A549 treated with Hydrocortisone at 1 μM for 4 hours (cell line): ENCODE measurements at places on chromosomes 6 and 20. TPM values are rescaled to one million over a fixed set of nuclear protein-coding genes. Genes with fewer than 3 reads are reported as not detected.

CTCFL gene
- total RNA-seq: 0.02 TPM in 1 of 5 replicates, not detected in the others

GNAS-AS1 gene
- not detected in 5 replicates for total RNA-seq

CFAP61 gene
- total RNA-seq: 0.20 to 0.80 TPM (median 0.47 TPM) in 5 replicates

PTPRA gene
- total RNA-seq: 31.3 to 43.9 TPM (median 37.7 TPM) in 5 replicates

TNF gene
- total RNA-seq: 0.08 to 0.12 TPM in 2 of 5 replicates, not detected in the others

CALHM6 gene
- not detected in 5 replicates for total RNA-seq

CST2 gene
- 0.59 to 1.2 TPM (median 0.71 TPM) in 5 replicates for total RNA-seq

ZSCAN12 gene
- 1.3 to 2.3 TPM (median 1.6 TPM) in 5 replicates for total RNA-seq

TLDC2 gene
- total RNA-seq: not detected in 5 replicates

SCRT2 gene
- total RNA-seq: 0.02 TPM in 1 of 5 replicates, not detected in the others

MACROD2 gene
- 0.41 to 0.67 TPM (median 0.50 TPM) in 5 replicates for total RNA-seq

SAMD5 gene
- 0.43 to 0.75 TPM (median 0.52 TPM) in 5 replicates for total RNA-seq

TINAG gene
- total RNA-seq: not detected in 5 replicates

ZNF76 gene
- total RNA-seq: 7.5 to 10.1 TPM (median 9.8 TPM) in 5 replicates

MUCL3 gene
- total RNA-seq: 0.07 to 0.15 TPM (median 0.12 TPM) in 5 replicates

COL9A3 gene
- total RNA-seq: 0.33 to 0.70 TPM (median 0.55 TPM) in 5 replicates

TRMT6 gene
- 53.5 to 65.4 TPM (median 60.5 TPM) in 5 replicates for total RNA-seq

MMP24 gene
- total RNA-seq: 29.2 to 32.4 TPM (median 29.6 TPM) in 5 replicates

CYP39A1 gene
- 0.05 TPM in 1 of 5 replicates, not detected in the others for total RNA-seq

GDAP1L1 gene
- total RNA-seq: 0.16 TPM in 1 of 5 replicates, not detected in the others

ADAM33 gene
- 0.05 to 0.17 TPM (median 0.09 TPM) in 4 of 5 replicates, not detected in the other for total RNA-seq

SOBP gene
- total RNA-seq: 0.68 to 1.2 TPM (median 0.85 TPM) in 5 replicates

CST4 gene
- not detected in 5 replicates for total RNA-seq

TMEM217 gene
- 0.41 to 0.82 TPM (median 0.64 TPM) in 5 replicates for total RNA-seq

HSPA1L gene
- 1.2 to 2.0 TPM (median 1.6 TPM) in 5 replicates for total RNA-seq

SIM1 gene
- not detected in 5 replicates for total RNA-seq

CLDN20 gene
- total RNA-seq: not detected in 5 replicates

MAP1LC3A gene
- total RNA-seq: 17.8 to 30.5 TPM (median 26.1 TPM) in 5 replicates

ENPP1 gene
- total RNA-seq: 1.2 to 1.6 TPM (median 1.6 TPM) in 5 replicates

MYH7B gene
- total RNA-seq: 0.02 to 0.12 TPM (median 0.09 TPM) in 5 replicates

LY6G5B gene
- 3.4 to 4.7 TPM (median 3.9 TPM) in 5 replicates for total RNA-seq

RNF182 gene
- total RNA-seq: 2.9 to 4.1 TPM (median 3.2 TPM) in 5 replicates

MLN gene
- not detected in 5 replicates for total RNA-seq

C20orf202 gene
- total RNA-seq: 0.07 TPM in 1 of 5 replicates, not detected in the others

COL19A1 gene
- not detected in 5 replicates for total RNA-seq

ESF1 gene
- 18.6 to 33.6 TPM (median 20.7 TPM) in 5 replicates for total RNA-seq

CTAGE9 gene
- not detected in 5 replicates for total RNA-seq

SLC26A8 gene
- total RNA-seq: 0.10 TPM in 1 of 5 replicates, not detected in the others

TAGAP gene
- total RNA-seq: not detected in 5 replicates

TAAR6 gene
- not detected in 5 replicates for total RNA-seq

GSTA2 gene
- total RNA-seq: 0.10 TPM in 1 of 5 replicates, not detected in the others

QKI gene
- total RNA-seq: 33.7 to 76.5 TPM (median 46.2 TPM) in 5 replicates

HLA-DQA1 gene
- total RNA-seq: not detected in 5 replicates

LCA5 gene
- 0.31 to 0.82 TPM (median 0.74 TPM) in 5 replicates for total RNA-seq

BPI gene
- not detected in 5 replicates for total RNA-seq

MOCS3 gene
- 5.9 to 6.9 TPM (median 6.2 TPM) in 5 replicates for total RNA-seq

PARD6B gene
- total RNA-seq: 2.7 to 3.9 TPM (median 3.4 TPM) in 5 replicates

TSHZ2 gene
- total RNA-seq: not detected in 5 replicates

PRKN gene
- total RNA-seq: 0.03 to 0.08 TPM in 2 of 5 replicates, not detected in the others

ELOVL4 gene
- total RNA-seq: 1.4 to 2.1 TPM (median 1.5 TPM) in 5 replicates

FAM83B gene
- total RNA-seq: 0.02 to 0.03 TPM in 2 of 5 replicates, not detected in the others

EYA2 gene
- 2.0 to 2.6 TPM (median 2.4 TPM) in 5 replicates for total RNA-seq

GPSM3 gene
- 0.23 to 0.47 TPM (median 0.45 TPM) in 5 replicates for total RNA-seq
